ENCODE measurements at places on chromosomes 12 and 14.
A peak's percentile ranks its signal among the peaks of the same experiment; 100 is the strongest.

DNA sequence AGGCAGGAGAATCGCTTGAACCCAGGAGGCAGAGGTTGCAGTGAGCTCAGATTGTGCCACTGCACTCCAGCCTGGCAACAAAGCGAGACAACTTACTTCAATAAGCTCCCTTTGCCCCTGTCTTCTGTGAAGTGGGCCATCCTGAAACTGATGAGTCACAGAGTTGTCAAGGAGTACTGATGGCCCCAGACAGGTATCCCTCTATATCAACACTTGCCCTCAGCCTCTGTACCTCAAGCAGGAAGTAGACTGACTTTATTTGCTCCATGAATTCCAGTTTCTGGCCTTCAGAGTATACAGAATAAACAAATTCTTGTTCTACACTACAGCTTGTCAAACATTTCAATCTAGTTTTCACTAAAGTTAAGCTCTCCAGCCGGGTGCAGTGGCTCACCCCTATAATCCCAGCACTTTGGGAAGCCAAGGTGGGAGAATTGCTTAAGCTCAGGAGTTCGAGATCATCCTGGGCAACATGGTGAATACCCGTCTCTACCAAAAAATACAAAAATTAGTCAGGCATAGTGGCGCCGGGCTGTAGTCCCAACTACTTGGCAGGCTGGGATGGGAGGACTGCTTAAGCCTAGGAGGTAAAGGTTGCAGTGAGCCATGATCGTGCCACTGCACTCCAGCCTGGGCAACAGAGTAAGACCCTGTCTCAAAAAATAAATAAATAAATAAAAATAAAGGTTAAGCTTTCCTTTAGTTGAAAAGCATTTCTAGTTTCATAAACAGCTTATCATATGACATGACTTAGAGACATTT, 16.4 kb upstream of the LRP10 start:
- peaks cover 7% of the 10 kb centered on the region for H3K4me1 ChIP-seq
- H3K27ac ChIP-seq = no peak overlapping the region
- no peaks in the 10 kb centered on the region for H3K36me3 ChIP-seq
- no peak for DNase-seq
- H3K4me3 ChIP-seq = no peak overlapping the region

DNA sequence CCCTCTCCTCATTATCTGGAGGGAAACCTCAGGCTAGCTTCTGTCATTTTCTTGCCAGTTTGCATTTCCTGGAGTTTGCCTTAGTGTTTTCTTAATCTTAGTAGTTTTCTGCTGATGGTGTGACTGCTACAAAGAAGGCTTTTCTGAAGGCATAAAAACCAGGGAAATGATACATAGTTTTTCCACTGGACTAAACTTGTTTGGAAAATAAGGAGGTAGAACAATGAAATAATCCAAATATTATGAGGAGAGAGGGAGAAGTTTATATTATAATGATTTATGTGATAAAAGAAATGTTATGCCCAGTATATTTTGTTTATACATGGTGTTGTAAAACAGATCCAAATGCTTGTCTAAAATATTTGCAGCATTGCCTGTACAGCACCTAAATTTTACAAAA, 22.2 kb downstream of the DAAM1 start:
- H3K4me1 ChIP-seq = peaks cover 10% of the 10 kb centered on the region
- no peak overlapping the region for H3K27ac ChIP-seq
- no peak for DNase-seq

DNA sequence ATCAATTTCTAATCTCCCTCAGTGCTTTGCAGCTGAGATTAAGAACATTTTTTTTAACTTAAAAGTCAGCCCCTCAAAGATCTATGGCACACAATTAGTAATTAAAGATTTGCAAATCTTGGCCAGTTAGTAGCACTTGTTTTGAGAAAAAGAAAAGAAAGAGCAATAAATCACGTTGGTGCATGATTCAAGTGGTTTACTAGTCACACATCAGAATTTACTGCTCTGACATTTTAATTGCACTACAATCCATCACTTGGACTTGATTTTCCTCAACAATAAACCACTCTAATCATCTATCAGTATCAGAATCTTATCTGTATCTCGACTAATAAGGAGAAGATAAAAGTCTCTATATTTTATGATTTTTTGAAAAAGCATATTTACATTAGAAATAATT, 154.3 kb downstream of the HELB start:
- H3K36me3 ChIP-seq = peaks cover 4% of the 10 kb centered on the region
- no peak overlapping the region for H3K4me3 ChIP-seq
- H3K27ac ChIP-seq = no peak overlapping the region

- no peak overlapping the region for H3K27ac ChIP-seq
- H3K4me3 ChIP-seq = no peak overlapping the region
- no peak for DNase-seq
- H3K36me3 ChIP-seq = no peaks in the 10 kb centered on the region
- H3K27me3 ChIP-seq = peaks cover 2% of the 10 kb centered on the region
Observed at GRCh38 chr12:107404981-107405380, 280.6 kb upstream of the PWP1 start.

DNA sequence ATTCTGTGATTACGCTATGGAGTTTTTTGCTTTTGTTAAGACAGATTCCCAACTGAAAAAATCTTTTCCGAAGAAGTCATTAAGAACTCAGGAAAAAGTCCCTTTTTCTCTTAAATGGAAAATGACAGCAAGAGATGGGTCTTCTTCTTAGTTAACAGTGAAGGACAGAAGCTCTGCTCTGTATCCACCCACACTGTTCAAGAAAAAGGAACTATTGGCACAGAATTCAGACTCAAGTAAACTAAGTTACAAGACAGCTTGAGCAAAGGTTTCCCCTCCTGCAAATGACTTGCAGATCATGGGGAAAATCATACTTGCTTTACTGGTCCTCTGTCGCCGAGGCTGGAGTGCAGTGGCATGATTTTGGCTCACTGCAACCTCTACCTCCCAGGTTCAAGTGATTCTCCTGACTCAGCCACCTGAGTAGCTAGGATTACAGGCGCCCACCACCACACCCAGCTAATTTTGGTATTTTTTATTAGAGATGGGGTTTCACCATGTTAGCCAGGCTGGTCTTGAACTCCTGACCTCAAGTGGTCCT, 137.1 kb upstream of the AEBP2 start:
- DNase-seq = no peak
- no peaks in the 10 kb centered on the region for H3K27me3 ChIP-seq
- H3K27ac ChIP-seq = no peak overlapping the region
- H3K4me3 ChIP-seq = no peak overlapping the region
- H3K4me1 ChIP-seq = peaks cover under 1% of the 10 kb centered on the region

DNA sequence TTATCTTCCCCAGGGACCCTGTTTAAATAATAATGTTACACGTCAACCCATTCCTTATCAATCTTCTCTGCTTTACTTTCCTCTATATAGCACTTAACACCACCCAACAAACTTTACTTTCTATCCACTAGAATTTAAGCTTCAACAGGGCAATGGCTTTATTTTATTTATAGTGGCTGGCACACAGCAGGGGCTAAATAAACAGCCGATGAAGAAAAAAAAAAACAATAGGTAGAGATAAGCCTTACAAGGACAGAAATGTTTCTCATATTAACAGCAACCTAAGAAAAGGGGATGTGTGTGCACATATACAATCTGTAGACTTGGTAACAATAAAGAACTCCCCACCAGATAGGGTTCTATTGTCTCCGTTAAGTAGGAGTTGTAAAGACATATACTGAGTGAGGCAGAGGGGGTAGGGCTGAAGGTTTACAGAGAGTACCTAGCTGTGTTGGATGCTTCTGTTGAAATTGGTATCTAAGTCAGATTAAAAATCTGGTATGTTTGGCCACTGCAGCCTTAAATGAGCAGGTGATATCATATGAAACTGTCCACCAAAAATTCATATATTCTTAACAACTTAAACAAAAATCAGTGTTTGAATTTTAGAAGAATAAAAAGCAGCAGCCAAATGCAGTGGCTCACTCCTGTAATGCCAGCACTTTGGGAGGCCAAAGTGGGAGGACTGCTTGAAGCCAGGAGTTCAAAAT, 24.7 kb upstream of the AP4S1 start:
- H3K4me3 ChIP-seq = no peak overlapping the region
- DNase-seq = no peak
- no peak overlapping the region for H3K27ac ChIP-seq
- H3K36me3 ChIP-seq = peaks cover 49% of the 10 kb centered on the region
- no peaks in the 10 kb centered on the region for H3K27me3 ChIP-seq

- no peak overlapping the region for H3K4me3 ChIP-seq
- H3K27ac ChIP-seq = no peak overlapping the region
Observed at GRCh38 chr12:41277946-41278267, 89.8 kb downstream of the PDZRN4 start.

DNA sequence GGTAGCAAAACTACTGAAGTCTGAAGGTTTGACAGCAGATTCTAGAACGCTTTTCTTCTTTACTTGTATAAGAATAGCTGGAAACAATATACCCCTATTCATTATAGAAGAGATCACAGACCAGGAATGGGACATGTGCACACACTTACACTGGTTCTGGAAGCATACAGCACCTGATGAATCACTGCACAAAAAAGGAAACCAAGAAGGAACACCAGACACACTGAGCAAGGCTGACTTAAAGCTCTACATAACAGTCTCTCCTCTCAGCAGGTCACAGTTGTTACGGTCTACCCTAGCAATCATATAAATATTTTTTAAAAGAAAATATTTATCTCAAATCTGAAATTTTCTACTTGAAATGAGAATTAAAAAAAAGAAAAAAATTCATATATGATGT, 13.5 kb downstream of the ATP2B1 start:
- no peaks in the 10 kb centered on the region for H3K36me3 ChIP-seq
- H3K27ac ChIP-seq = no peak overlapping the region
- peaks cover 20% of the 10 kb centered on the region for H3K4me1 ChIP-seq

- DNase-seq = no peak
- no peak overlapping the region for H3K27ac ChIP-seq
- H3K36me3 ChIP-seq = no peaks in the 10 kb centered on the region
- H3K27me3 ChIP-seq = peaks cover 43% of the 10 kb centered on the region
Observed at GRCh38 chr14:75427126-75427481, 718 bp upstream of the JDP2 start.

- no peak for DNase-seq
- no peak overlapping the region for H3K4me3 ChIP-seq
- peaks cover 9% of the 10 kb centered on the region for H3K27me3 ChIP-seq
- H3K4me1 ChIP-seq = peaks cover 1% of the 10 kb centered on the region
Observed at GRCh38 chr12:26182377-26182776, 13.0 kb upstream of the SSPN start.

- peak overlapping the region; percentile 66 for H3K4me3 ChIP-seq
- no peaks in the 10 kb centered on the region for H3K36me3 ChIP-seq
- H3K27ac ChIP-seq = peak overlapping the region; percentile 85
- H3K4me1 ChIP-seq = peaks cover 46% of the 10 kb centered on the region
- H3K27me3 ChIP-seq = peaks cover 36% of the 10 kb centered on the region
- peak; percentile 56 for DNase-seq
Observed at GRCh38 chr12:124278389-124279101, 16.3 kb upstream of the RFLNA start.

DNA sequence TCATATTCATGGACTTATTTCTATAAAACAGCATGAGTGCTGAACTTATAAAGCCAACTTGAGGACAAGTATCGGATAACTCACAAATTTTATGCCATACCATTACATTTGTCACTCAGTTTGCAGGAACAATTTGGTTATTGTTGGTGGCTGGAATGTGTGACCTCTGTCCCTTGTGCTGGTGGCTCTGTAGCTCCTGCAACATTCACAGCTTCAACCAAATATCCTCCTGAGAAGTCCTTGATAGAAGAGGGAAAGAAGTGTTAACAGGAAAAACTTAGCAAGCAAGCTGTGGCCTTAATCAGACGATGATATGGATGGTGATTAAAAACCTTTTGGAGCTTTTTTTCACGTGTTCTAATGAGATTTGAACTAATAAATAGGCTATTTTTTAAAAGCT, 61.0 kb upstream of the DNM1L start:
- peaks cover 21% of the 10 kb centered on the region for H3K36me3 ChIP-seq
- H3K4me1 ChIP-seq = peaks cover 8% of the 10 kb centered on the region
- H3K27me3 ChIP-seq = no peaks in the 10 kb centered on the region
- no peak overlapping the region for H3K4me3 ChIP-seq
- peak overlapping the region; percentile 44 for H3K27ac ChIP-seq

GRCh38 chr12:47795814-47796411, 22.9 kb downstream of the SLC48A1 start:
- no peak for DNase-seq
- H3K4me1 ChIP-seq = peaks cover 13% of the 10 kb centered on the region
- no peak overlapping the region for H3K27ac ChIP-seq
- H3K4me3 ChIP-seq = no peak overlapping the region
- H3K36me3 ChIP-seq = no peaks in the 10 kb centered on the region
- no peaks in the 10 kb centered on the region for H3K27me3 ChIP-seq

GRCh38 chr12:51846911-51847642, 1.4 kb downstream of the FIGNL2 start:
- no peaks in the 10 kb centered on the region for H3K27me3 ChIP-seq
- peak; percentile 59 for DNase-seq
- peaks cover 40% of the 10 kb centered on the region for H3K4me1 ChIP-seq
- no peak overlapping the region for H3K27ac ChIP-seq
- no peaks in the 10 kb centered on the region for H3K36me3 ChIP-seq
- peak overlapping the region; percentile 94 for H3K4me3 ChIP-seq

- H3K36me3 ChIP-seq = peaks cover 11% of the 10 kb centered on the region
- DNase-seq = no peak
- H3K4me1 ChIP-seq = peaks cover 25% of the 10 kb centered on the region
- peak overlapping the region; percentile 94 for H3K4me3 ChIP-seq
- no peaks in the 10 kb centered on the region for H3K27me3 ChIP-seq
- no peak overlapping the region for H3K27ac ChIP-seq
Observed at GRCh38 chr12:56256326-56256960, 1.7 kb downstream of the ANKRD52 start.

- H3K27ac ChIP-seq = no peak overlapping the region
- no peaks in the 10 kb centered on the region for H3K27me3 ChIP-seq
- peaks cover 16% of the 10 kb centered on the region for H3K4me1 ChIP-seq
- no peak overlapping the region for H3K4me3 ChIP-seq
- DNase-seq = no peak
- H3K36me3 ChIP-seq = peaks cover 2% of the 10 kb centered on the region
Observed at GRCh38 chr14:25607192-25607591, 557.2 kb upstream of the STXBP6 start.

Data from neural crest cell (in vitro differentiated cells).